OCI-LY7 (cell line): ENCODE measurements at places on chromosomes 4 and X.

DNA sequence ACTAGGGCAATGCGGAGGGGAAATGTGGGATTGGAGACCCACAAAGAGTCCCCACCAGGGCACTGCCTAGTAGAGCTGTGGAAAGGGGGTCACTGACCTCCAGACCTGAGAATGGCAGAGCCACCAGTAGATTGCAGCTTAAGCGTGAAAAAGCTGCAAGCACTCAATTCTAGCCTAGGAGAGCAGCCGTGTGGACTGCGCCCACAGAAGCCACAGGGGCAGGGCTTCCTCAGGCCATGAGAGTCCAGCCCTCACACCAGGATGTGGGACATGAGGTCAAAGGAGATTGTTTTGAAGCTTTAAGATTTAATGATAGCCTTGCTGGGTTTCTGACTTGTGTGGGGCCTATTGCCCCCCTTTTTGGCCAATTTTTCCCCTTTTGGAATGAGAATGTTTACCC is 379.0 kb downstream of the INPP4B start:
- no peak for DNase-seq

DNA sequence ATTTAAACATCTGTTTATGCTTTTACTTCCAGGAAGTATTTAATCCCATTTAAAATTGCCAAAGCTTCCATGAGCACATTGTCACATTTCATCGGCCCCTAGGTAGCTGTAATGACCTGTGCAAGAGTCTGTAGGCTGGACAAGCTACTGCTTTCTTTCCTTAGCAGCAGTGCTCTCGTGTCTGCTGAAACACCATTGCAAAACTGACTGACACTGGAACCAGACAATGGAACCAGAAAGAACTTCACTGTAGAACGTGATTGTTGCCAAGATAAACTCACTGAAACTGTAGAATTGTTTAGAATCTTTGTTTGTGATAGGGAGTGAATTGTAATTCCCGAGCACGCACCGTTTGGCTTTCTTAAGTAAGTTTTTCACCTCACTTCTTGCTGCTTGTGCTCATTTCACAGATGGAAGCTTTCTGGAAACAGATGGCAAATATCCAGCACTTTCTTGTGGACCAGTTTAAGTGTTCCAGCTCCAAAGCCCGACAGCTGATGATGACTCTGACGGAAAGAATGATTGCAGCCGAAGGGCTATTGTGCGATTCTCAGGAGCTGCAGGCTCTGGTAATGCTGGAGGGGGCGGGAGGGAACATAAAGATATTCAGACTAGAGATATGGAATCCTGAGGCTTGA is 36.9 kb downstream of the EVC start:
- no peak for DNase-seq

GRCh38 chr4:183409483-183409882 is 35.0 kb upstream of the CDKN2AIP start:
- DNase-seq: no peak

GRCh38 chr4:109177096-109177810 is 125.2 kb downstream of the COL25A1 start:
- DNase-seq: no peak

DNA sequence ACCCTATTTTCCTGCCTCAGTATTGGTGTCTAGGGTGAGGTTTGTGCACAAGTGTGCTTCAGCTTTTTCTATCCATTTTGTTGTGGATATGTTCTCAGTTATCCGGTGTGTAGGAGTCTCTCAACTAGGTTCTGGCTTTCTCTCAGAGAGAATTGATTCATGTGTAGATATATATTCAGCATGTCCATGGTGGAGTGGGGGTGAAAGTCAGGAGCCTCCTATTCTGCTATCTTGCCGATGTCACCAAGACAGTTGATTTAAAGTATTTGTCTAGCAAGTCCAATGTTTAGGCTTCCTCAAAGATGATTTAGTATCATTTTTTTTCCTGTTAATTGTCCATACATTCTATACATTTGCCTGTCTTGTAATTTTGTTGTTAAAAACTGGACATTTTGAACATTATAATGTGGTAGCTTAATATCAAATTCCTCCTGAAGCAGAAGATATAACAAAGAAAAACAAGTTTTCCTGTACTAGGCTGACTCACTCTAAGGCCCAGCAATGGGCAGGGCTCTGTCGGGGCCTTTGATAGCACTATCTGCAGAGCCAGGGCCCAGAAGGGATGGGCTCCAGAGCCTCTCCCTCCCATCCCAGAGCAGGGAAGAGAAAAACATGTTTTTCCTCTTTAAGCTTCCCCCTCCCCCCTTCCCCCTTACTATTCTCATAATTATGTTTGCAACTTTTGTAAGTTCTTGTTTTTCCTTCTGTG is 37.6 kb downstream of the GLUD2 start:
- no peak for DNase-seq

DNA sequence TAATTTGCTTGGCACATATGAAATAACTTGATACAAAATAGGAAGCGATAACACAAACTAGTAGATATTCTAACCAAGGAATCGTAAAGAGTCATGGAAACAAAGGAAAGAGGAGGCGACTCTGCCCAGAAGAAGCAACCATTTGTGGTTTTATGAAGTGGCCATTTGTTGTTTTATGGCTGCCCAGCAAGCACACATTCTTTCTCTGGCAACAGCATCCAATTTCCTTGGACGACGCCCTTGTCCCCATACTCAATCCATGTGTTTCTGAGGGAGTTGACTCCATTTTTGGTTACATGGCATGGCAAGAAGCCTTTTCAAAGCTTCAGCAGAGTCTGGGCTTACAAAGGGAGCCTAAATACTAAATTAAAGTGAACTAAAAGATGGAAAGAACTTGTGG is 295.1 kb downstream of the INPP4B start:
- DNase-seq: no peak

- DNase-seq: no peak
Measured at GRCh38 chr4:55437356-55437796, 41.6 kb downstream of the TMEM165 start.

- no peak for DNase-seq
Measured at GRCh38 chr4:108851366-108851765, 88.5 kb upstream of the ETNPPL start.

DNA sequence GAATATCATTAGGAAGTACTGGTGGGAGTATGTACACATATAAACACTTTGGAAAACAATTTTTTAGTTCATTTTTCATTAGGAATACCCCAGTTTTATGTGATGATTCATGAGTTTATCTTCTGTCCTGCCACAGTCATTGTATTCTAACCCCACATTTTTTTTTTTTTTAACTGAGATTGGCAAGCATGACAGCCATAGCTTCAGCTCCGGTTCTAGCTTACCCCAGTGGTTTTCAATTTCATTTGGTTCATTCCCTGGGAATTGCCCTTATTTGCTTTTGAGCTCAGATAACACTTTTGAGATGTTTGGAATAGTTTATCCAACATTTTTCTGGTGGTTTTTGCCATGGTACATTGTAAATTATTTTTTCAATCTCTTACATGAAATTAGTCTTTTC is 21.0 kb upstream of the FMR1 start:
- DNase-seq: no peak

DNA sequence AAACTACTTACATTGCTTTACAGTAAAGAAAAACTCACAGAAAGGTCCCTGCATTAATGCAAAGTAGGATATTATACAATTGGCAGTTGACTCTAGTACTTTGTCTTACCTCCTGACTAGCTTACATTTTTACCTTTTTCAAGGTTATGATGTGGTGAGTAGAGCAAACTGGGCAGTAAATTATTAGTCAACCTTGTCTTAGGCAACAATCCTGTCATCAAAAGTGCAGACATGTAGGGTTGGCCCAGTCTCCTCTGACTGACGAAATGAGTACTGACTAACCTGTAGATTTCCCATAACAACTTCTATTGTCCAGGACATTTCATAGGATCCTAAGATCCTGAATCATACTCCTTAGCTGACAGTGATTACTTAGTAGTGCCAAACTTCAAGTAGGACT is 142.0 kb upstream of the NUDT6 start:
- no peak for DNase-seq

- no peak for DNase-seq
Measured at GRCh38 chr4:24743206-24743605, 52.2 kb upstream of the SOD3 start.

DNA sequence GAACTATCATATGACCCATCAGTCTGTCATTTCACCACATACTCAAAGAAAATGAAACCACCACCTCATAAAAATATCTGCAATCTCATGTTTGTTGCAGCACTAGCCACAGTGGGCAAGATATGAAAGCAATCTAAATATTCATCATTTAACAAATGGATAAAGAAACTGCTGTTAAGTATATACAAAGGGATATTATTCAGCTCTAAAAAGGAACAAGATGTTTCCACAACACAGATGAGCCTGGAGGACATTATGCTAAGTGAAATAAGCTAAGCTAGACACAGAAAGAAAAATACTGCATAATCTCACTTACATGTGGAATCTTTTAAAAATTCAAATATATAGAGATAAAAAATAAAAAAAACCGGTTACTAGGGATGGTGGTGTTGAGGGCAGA is 108.2 kb upstream of the BRWD3 start:
- DNase-seq: no peak

GRCh38 chrX:31269914-31270313 is 198.1 kb upstream of the FTHL17 start:
- DNase-seq: no peak

DNA sequence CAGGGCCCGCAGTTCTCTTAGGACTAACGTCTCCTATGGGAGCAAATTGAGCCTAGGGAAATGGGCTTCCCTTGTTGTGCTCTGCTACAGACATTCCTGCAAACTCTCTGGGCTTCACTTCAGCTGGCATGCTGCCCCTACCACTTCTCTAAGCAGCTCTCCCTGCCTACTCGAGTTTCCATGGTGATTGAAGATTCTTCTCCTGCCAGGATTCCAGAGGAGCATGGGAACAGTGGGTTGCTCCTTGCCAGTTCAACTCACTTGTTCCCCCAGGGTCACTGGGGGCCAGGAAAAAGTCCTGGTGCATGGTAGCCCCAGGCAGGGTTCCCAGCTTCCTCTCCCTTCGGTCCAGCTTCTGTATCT is 21.1 kb upstream of the WDR17 start:
- no peak for DNase-seq

GRCh38 chr4:189613207-189613606 is 327.5 kb upstream of the FRG1 start:
- DNase-seq: no peak

- no peak for DNase-seq
Measured at GRCh38 chr4:4858527-4859324, 739 bp upstream of the MSX1 start.

GRCh38 chr4:6134612-6135220 is 65.6 kb downstream of the JAKMIP1 start:
- peak; percentile 47 for DNase-seq

GRCh38 chr4:128287141-128287870 is at the start of gene PGRMC2:
TSS of gene PGRMC2 (minus strand) at chr4:128287813. CDS start at chr4:128287790, 23 bp downstream.
- DNase-seq: peak; percentile 54

- DNase-seq: no peak
Measured at GRCh38 chrX:1150569-1151347, 61.7 kb downstream of the CRLF2 start.
